ENCODE measurements at places on chromosomes 5 and 9. TPM values are rescaled to one million over a fixed set of nuclear protein-coding genes. Genes with fewer than 3 reads are reported as not detected.

The SPINK7 gene
- not detected for total RNA-seq

The CEP120 gene
- 46.8 TPM for total RNA-seq

The LVRN gene
- total RNA-seq, result 1.8 TPM

The RXRA gene
- total RNA-seq, result 8.5 TPM

The AQP7 gene
- total RNA-seq, result not detected

The ARL14EPL gene
- not detected for total RNA-seq

The MRPL50 gene
- total RNA-seq, result 45.7 TPM

The FBN2 gene
- total RNA-seq, result 9.0 TPM

The SLC1A3 gene
- total RNA-seq, result 418 TPM

The OLFML2A gene
- 2.3 TPM for total RNA-seq

The PJA2 gene
- total RNA-seq, result 361 TPM

The DIPK1B gene
- total RNA-seq, result 37.4 TPM

The NIM1K gene
- total RNA-seq, result 12.7 TPM

The JAKMIP2 gene
- 55.6 TPM for total RNA-seq

The NR5A1 gene
- total RNA-seq, result 0.69 TPM

The GLDC gene
- total RNA-seq, result 26.3 TPM

The C5orf58 gene
- not detected for total RNA-seq

The PLPP7 gene
- total RNA-seq, result 9.2 TPM

The RMRP gene
- total RNA-seq, result 144,204 TPM

The SLC46A2 gene
- total RNA-seq, result not detected

The CETN3 gene
- 21.9 TPM for total RNA-seq

The NME5 gene
- 22.4 TPM for total RNA-seq

The LRRC26 gene
- not detected for total RNA-seq

The SLC6A19 gene
- not detected for total RNA-seq

The SHB gene
- 13.4 TPM for total RNA-seq

The ZNF367 gene
- total RNA-seq, result 6.2 TPM

The PCDHGA7 gene
- total RNA-seq, result 7.6 TPM

The TAF11L5 gene
- total RNA-seq, result not detected

The FUT7 gene
- total RNA-seq, result not detected

The CLIC3 gene
- not detected for total RNA-seq

The SKP1 gene
- 266 TPM for total RNA-seq

The FOXI1 gene
- not detected for total RNA-seq

The SEMA6A gene
- 59.1 TPM for total RNA-seq

The FANCG gene
- 26.5 TPM for total RNA-seq

The RNF208 gene
- total RNA-seq, result 1.8 TPM

The CRAT gene
- total RNA-seq, result 31.1 TPM

The TCF7 gene
- 0.92 TPM for total RNA-seq

The FRMD3 gene
- total RNA-seq, result 26.5 TPM

The SPINK13 gene
- not detected for total RNA-seq

The MVB12B gene
- total RNA-seq, result 39.0 TPM

The GCNT1 gene
- total RNA-seq, result 3.9 TPM

The PRR16 gene
- 6.5 TPM for total RNA-seq

The ARHGEF37 gene
- total RNA-seq, result 3.0 TPM

The ACOT12 gene
- total RNA-seq, result 5.1 TPM

The PCDHGA8 gene
- total RNA-seq, result 6.9 TPM

The GABRA1 gene
- total RNA-seq, result 76.6 TPM

The DCAF12 gene
- total RNA-seq, result 36.2 TPM

The TYRP1 gene
- 1.6 TPM for total RNA-seq

The NKD2 gene
- 5.3 TPM for total RNA-seq

The MORN5 gene
- total RNA-seq, result 7.8 TPM

The BTNL3 gene
- total RNA-seq, result not detected

Measured in diencephalon (tissue), 1 donor.